ENCODE measurements at places on chromosomes 5 and 9.

DNA sequence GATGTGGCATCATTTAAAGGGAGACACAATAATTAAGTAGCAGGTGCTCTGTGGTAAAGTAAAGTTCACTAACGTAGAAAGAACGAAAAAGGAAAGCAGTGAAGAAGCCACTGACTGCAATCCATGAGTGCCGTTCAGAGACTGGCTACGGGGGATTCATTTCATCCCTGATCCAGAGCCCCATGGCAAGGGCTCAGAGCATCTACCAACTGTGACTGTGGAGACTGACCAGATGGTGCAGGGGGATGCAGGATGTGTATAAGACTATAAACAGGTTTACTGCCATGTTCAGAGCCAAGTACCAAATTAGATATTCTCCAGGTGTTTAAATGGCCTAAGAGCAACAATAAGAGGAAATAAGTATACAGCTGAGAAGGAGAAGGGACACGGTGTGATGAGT, 47.7 kb downstream of the MARCHF11 start:
- DNase-seq, result no peak

DNA sequence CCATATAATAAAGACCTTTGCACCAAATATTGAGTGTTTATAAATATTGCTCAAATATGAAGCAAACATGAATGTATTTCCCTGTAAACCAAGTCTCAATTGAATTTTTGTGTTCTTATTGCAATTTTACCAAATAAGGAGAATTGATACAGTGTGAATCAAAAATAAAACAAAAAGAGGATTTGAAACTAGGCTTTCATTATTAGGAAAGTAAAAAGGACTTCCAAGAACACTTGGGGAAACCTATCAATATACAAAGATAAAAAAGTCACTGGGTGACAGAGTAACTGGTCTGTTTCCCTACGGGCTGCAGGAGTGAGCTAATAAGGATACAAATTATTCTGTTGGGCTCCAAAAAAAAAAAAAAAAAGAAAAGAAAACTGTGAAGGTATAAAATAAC, 44.8 kb upstream of the SNX2 start:
- DNase-seq, result no peak

DNA sequence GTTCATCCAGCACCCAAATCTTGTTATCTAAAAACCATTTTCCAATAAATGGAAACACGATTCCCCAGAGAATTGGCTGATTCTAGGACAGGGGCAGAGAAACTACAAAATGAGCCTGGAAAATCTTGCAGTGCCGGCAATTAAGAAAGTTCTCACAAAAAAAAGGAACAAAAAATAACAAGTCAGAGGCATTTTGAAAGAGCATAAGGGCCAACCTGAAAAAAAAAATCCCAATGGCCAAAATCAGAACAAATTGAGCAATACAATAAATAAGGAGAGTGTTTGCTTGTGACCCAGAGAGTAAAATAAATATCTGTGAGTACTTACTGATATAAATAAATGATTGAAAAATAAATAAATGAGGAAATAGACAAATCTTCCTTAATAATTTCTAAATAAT, 55.1 kb upstream of the S1PR3 start:
- DNase-seq, result no peak

DNA sequence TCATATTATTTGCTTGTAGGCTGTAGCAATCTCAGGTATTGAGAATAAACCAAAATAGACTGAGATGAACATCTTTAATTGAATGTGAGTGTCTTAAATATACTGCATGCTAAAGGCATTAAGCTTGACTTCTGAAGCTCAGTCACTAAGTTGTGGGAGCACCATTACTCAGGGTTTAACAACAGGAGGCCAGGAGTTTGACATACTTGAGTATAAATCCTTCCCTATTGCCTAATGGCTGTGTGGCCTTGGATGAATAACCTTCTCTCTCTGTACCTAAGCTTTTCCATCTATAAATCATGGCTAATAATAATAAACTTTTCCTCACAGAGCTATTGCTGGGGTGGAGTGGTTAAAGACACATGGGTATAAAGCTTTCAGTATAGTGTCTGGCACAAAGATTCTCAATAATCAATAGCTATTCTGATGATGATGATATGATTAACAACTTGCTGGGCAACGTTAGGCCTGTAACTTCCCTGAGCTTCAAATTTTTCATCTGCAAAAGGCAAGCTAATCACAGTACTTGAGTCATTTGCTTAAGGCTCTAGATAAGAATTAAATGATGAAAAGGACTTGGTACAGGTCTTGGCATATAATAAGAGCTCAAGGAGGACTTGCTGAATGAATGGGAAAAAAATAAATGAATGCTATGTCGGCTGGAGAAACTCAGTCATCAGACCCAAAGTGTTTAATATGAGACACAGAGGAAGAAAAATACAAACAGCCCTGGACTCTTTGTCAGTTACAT, 174.0 kb upstream of the IL12B start:
- DNase-seq, result no peak

- no peak for DNase-seq
Observed at GRCh38 chr5:160169326-160169725, 50.1 kb upstream of the PWWP2A start.

DNA sequence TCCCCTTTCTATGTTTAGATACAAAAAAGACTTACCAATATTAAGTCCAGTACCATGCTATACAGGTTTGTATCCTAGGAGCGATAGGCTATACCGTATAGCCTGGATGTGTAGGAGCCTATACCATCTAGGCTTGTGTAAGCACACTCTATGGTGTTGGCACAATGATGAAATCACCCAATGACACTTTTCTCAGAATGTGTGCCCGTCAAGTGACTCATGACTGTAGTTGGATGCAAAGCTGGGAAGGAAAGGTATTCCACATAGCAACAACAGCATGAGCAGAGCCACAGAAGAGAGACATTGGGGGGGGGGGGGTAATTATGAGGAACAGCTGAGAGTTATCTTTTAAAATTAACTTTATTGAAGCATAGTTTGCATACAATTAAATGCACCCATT, 63.2 kb downstream of the TTLL11 start:
- DNase-seq, result no peak

DNA sequence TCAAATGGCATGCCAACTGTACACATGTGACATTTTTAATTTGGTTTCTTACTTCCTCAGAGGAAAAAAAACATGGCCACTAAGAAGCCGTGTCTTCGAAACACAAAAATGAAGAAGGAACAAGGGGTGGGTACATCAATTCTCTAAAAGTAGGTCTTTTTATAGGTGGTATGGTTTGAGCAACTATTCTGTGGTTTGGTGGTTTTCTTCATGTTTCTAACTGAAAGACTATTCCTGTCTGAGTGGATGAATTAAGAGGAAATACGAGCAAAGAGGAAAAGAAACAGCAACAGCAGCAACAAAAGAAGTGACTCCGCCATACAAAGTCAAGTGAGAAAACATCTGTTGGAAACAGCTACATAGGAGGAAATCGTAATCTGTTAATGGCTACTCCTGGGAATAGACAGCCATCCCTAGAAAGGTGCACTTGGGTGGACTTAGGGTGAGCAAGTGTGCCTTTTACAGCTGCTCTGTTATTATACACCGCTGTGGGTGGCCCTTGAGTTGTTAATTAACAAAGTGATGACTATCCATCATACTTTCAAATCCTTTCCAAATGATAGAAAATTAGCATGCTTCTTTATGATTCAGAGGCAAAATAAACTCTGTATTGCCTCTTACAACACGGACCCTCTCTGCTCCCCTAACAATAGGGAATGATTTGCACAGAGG, 575.8 kb downstream of the TLE1 start:
- no peak for DNase-seq

GRCh38 chr5:171272996-171273970, 35.8 kb upstream of the TLX3 start:
- no peak for DNase-seq

DNA sequence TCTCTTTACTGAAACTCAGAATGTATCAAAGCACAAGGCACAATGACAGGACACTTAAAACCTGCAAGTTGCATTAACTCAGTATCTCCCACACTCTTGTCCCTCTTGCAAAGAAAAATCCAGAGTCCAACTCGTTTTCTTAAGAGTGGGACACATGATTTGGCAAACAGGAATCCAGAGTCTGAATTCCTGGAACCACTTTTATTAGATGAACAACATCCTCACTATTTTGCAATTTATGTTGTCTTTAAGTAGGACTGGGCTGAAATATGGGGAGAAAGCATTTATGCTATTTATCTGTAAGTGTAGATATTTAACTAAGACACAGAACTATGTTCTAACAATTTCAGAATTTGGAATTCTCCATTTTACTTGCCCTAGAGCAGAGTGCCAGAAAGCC, 69.1 kb downstream of the ABCA1 start:
- DNase-seq, result no peak

DNA sequence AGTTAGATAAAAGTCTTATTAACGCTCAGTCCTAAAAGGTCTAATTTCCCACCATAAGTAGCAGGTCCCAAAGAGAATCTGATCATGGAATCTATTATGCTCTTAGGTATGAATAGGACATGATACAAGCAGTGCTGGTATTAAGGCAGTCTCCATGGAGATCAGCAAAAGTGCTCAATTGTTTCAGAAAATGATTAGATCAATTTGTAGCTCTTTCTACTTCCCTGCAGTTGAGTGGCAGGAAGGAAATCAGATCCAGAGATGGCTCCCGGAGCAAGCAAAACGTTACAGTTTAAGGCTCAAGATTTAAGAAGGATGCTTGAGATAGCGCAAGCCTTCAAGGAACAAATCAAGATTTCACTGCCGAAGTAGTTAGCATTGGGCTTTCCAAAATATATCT, 205.7 kb downstream of the DRD1 start:
- DNase-seq, result no peak

DNA sequence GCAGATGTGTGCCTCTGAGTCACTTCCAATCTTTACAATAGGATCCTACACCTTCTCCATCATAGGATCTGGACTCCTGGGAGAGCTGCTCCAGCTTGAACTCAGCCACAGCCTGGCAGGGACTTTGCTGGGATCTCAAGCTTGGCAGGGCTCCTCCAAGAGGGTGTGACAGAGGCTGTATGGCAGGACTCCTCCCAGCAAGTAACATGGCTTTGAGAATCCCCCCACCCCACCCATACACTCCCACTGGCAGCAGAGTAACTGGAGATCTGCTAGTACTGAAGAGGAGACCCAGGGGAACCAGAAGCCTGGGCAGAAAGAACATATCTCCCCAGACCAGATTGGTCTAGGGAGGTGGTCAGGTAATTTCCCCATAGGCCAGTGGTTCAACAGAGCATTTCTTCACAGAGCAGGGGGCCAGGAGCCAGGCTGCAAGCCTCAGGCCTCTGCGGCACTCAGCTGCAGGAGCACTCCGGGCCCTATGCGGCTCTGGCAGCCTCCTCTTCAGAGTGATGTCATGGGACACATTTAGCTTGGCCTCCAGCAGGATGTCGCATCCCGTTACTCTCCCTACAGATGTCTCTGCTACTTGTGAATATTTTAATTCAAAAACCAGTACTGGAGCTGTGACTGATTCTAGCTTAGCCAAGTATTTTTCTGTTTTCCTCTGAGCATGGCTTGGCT, 1.7 kb upstream of the ACSL6 start:
- DNase-seq, result no peak

- DNase-seq, result no peak
Observed at GRCh38 chr5:178247481-178248456, 15.2 kb upstream of the PHYKPL start.

DNA sequence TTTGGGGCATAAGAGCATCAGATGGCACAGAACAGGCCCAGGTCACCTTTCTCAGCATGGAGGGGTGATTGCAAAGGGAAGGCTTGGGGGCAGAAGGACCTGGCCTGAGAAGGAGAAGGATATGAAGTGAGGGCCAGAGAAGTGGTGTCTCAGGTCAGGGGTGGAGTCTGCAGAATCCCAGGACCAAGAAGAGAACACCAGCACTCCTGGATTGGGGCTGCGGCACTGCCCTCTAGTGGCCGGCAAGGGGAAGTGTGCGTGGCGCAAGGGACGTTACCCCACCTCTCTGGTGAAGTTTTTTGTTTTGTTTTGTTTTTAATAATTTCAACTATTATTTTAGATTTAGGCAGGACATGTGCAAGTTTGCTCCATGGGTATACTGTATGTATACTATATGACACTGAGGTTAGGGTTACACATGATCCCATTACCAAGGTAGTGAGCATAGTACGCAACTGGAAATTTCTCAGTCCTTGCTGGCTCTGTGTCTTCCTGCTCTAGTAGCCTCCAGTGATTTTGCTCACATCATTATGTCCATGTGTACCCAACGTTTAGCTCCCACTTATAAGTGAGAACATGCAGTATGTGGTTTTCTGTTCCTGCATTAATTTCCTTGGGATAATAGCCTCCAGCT, 1548.6 kb downstream of the EFNA5 start:
- DNase-seq, result no peak

- DNase-seq, result no peak
Observed at GRCh38 chr9:22649384-22649783, 202.8 kb downstream of the DMRTA1 start.

GRCh38 chr5:65816729-65817128, 94.7 kb downstream of the NLN start:
- no peak for DNase-seq

DNA sequence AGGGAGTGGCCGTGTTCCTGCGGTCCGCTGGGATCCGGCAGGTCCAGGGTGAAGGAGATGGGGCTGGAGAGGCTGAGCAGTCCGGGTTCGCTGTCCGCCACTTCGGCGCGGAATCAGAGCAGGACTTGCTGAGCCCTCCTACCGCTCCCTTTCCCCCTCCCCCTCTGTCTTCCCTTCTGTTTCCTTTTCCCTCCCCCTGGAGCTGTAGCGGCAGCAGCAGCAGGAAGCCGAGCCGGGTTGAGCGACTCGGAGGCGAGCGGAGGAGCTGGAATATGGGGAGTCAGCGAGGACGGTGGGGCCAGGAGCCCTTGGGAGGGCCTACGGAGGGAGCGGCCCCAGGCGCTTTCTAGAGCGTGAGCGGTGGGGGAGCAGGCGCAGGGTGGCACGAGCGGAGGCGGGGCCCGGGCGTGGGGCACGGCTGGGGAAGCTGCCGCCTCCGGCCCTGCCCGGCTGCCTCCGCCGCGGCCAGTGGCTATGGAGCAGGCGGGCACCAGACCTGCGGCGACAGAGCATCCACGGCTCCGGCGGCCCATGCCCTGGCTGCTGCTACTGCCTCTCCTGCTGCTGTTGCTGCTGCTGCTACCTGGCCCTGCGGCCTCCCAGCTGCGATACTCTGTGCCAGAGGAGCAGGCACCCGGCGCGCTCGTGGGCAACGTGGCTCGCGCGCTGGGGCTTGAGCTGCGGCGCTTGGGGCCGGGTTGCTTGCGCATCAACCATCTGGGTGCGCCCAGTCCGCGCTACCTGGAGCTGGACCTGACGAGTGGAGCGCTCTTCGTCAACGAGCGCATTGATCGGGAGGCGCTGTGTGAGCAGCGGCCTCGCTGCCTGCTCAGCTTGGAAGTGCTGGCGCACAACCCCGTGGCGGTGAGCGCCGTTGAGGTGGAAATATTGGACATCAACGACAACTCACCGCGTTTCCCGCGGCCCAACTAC, at the start of gene PCDHAC2:
PCDHAC2 (plus strand) TSS at position 184 of the 933 bp plus-strand sequence; CDS start at position 475, 291 bp downstream.
- DNase-seq, result no peak

GRCh38 chr9:118059484-118060278, 355.5 kb downstream of the TLR4 start:
- DNase-seq, result no peak

GRCh38 chr9:272251-273213, 57.9 kb downstream of the DOCK8 start:
- DNase-seq, result peak; percentile 39

All from activated naive CD4-positive, alpha-beta T cell (primary cell).